CD8-positive, alpha-beta T cell (primary cell): ENCODE measurements at places on chromosomes 2 and 18.

DNA sequence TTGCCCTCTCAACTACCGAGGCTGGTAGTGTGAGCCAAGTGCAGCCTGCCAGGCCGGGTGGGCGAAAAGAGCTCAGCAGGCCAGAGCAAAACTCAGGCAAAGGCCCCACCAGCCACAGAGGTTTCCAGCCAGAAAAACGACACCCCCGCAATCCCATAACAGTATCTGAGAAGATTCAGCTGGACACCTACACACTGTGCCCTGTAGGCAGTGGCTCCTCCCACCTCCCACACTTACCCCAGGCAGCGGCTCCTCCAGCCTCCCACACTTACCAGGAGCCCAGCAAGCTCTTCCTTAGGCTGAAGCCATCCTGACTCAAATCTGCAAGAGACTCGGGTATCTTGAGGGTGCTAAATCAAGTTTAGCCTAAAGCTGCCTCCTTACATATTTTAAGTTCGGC lies 15.6 kb upstream of the TMEM18 start:
- DNase-seq: no peak

DNA sequence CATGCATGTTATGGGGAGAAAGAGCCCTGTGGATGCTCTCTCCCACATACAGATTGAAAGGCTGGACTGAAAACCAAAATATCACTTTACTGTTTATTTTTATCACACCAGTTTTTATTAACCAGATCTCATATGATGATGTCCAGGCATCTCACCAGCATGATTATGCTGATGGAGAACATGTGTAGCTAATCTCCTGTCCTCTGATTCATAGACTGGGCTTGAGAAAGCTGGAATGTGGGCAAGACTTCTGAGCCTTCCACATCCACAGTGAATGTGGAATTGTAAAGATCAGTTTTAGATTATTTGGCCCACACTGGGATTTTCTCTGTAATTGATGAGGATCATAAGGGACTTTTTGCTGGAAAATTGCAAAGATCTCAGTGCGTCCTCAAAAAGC lies 137.9 kb downstream of the ICOS start:
- no peak for DNase-seq

GRCh38 chr2:220646424-220646823 lies 925.7 kb downstream of the EPHA4 start:
- DNase-seq: no peak

DNA sequence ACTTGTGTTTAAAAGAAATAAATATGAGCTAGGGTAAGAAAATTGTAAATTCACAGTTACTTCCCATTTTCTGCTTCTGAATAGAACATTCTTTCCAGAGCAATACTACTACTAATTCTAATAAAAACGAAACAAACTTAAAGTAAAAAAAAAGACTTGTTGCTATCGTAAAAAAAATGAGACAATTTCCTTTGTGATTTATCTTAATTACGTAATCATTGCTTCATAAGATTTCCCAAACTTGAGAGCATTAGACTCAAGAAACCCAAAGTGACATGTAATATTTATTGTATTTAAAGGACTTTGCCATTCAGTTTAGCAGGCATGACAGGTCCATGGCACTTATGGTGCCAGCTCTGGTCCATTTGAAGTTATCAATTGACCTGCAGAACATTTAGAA lies 153.8 kb downstream of the AQP4 start:
- DNase-seq: no peak

GRCh38 chr2:224429441-224429810 lies 27.5 kb upstream of the FAM124B start:
- no peak for DNase-seq

DNA sequence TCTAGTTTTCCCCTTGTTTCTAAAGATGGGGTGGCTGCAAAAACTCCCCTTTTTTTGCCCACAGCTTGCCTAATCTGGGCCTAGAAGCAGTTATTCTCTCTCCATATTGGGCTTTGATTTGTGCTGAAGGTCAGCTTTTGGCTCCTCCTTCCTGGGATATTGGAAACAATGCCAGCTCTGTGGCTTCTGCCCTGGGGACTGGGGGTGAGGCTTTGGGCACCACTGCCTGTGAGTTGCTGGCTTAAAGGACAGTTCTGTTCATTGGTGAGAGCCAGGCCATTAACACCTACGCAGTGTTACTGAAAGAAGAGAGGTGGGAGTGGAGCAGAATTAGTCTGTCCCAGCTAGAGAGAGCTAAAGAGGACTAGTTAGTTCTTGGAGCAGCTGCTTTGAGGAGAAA lies 4.3 kb downstream of the UBXN2A start:
- no peak for DNase-seq

DNA sequence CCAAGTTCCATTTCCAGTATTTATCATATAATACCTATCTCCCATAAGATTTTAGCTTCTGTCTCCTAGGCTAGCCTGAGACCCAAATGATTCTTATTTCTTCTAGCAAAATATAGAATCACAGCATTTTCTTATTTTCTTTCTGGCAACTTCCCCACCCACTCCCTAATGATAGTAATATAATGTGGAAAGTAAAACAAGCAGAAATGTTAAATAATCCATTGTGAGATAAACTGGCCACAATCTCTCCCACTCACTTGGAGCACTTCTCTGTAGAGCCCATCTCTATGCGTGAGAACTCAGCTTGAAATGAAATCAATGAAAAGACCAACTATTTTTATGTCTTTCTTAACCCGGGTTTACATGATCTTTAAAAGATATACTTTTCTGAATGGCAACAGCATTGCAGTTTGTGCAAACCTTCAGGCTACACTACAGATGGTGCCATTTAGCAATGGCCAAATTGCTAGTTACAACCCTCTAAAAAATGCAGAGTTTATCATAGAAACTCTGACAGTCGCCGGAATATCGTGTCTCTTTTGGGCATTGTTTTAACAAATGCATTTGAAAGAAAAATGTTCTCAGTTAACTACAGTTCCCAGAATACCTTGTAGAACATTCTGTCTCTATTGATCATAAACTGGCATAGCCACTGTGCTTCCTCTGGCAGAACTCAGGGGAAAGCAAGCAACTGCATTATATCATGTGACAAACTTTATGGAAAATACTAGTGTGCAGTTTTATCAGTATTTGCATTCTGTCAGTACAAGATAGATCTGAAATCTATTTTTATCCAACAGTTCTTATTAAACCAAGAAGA lies 1407.4 kb upstream of the ZEB2 start:
- no peak for DNase-seq

GRCh38 chr2:131094463-131095281 lies 1.4 kb upstream of the FAM168B start:
- no peak for DNase-seq

GRCh38 chr18:8040021-8040420 lies 472.9 kb downstream of the PTPRM start:
- DNase-seq: no peak

DNA sequence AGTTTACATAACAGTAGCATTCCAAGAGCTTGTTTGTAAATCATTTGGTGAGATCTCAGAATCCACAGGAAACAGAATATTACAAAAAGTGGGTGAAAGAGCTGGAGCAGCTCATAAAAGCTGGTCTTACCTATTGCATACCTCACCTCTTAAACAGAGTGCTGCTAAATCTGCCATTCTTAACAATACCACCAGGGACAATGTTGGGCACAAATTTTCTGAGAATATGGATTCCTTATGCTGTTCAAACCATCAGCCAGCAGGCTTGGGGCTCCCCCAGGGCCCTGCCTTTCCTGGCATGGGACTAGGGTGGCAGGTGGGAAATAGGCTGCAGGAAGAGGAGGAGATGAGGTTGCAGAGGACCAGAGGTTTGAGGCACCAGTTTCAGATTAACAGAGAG lies 55.6 kb downstream of the TGFA start:
- no peak for DNase-seq

GRCh38 chr2:11656671-11657101 lies 13.3 kb downstream of the NTSR2 start:
- no peak for DNase-seq

DNA sequence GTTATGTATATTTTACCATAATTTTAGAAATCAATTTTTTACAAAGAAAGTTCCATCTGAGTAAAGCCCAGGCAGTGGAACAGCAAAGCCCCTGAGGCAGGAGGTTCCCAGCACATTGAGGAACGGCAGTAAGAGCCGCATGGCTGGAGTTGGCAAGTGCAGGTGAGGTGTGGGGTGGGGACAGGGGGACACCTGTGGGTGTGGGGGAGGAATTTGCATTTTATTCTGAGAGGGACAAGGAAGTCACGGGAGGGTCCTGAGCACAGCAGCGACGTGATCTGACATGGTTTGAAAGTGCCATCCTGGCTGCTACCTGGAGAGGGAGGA lies 16.1 kb upstream of the ADI1 start:
- DNase-seq: no peak

GRCh38 chr2:235561450-235561849 lies 67.6 kb downstream of the AGAP1 start:
- DNase-seq: no peak

- DNase-seq: no peak
These were observed at the start of gene TCF4 for GRCh38 chr18:55588111-55588869. Gene TCF4 (minus strand): TSS chr18:55588192. CDS start chr18:55587116, 1,076 bp downstream.

DNA sequence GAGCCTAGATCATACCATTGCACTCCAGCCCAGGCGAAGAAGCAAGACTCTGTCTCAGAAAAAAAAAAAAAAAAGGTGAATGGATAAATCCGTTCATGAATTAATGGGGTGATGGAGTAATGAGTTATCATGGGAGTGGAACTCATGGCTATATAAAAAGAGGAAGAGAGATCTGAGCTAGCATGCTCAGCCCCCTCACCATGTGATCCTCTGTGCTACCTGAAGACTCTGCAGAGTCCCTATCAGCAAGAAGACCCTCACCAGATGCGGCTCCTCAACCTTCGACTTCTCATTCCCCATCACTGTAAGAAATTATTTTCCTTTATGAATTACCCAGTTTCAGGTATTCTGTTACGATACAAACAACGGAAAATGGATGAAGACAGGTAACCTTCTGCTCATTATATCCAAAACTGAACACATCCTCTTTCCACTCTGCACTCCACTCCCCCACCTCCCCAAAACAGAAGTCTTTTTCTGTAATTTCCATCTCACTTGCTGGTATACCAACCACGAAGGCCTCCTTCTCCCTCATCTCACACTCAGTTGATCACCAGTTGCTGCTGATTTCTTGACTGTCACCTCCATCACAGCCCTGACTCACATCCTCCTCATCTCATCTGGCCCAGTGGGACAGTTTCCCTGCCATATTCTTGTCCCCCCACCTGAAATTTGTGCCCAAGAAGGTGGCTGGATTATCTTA lies 8.8 kb downstream of the RETREG2 start:
- no peak for DNase-seq

GRCh38 chr2:107020392-107020791 lies 134.4 kb upstream of the ST6GAL2 start:
- no peak for DNase-seq

DNA sequence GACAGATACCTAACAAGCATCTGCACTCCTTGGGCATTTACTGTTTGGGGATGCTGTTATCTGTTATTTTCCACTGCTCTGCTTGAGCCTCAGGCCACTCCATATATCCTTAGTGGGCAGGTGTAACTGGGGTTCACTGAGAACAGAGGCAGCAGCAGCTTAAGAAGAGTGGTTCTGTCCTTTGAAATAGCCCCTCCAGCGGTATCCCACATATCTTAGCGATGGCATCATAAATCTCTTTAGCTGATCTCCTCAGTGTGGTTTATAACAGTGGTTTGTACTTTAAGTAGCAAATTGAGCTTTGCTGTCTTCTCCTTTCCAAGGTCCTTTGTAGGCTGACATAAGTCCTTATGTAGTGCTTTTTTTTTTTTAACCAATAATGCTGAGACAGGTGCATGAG lies 79.7 kb upstream of the RPRM start:
- no peak for DNase-seq

GRCh38 chr2:132477962-132478361 lies 61.4 kb downstream of the GPR39 start:
- no peak for DNase-seq

GRCh38 chr2:216492597-216493333 lies 5.9 kb upstream of the RPL37A start:
- no peak for DNase-seq

DNA sequence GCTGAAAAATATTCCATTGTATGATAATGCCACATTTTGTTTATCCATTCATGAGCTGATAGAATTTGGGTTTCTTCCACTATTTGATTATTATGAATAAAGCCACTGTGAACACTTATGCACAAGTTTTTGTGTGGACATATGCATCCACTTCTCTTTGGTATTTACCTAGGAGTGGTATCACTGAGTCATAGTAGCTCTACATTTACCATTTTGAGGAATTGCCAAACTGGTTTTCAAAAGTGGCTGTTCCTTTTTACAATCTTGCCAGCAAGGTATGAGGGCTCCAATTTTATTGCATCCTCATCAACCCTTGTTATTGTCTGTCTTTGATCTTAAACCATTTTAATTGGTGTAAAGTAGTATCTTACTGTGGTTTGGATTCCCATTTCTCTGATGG lies 13.3 kb upstream of the EHBP1 start:
- no peak for DNase-seq

- DNase-seq: no peak
These were observed 500.2 kb downstream of the EIPR1 start for GRCh38 chr2:2877427-2877826.

- no peak for DNase-seq
These were observed 649.4 kb upstream of the SLC8A1 start for GRCh38 chr2:41101281-41101680.

- DNase-seq: no peak
These were observed 40.0 kb upstream of the STPG4 start for GRCh38 chr2:47195148-47195547.

DNA sequence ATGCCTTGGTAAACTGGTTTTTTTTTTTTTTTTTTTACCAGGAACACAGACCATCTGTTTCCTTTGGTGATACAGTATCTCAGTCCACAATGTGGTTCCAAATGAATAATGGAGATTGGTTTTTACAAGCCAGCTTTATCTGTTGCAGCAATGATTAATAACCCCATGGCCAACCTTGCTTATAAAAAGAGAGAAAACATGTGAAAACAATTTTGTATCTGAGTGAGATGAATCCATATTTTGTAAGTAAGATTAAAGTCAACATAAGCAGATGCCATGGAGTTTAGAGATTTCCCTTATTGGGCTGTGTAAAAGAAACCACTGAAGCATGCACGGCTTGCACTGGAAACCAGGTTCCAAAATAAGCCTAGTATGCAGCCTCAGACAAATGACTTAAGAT lies 108.6 kb upstream of the CNTNAP5 start:
- no peak for DNase-seq

DNA sequence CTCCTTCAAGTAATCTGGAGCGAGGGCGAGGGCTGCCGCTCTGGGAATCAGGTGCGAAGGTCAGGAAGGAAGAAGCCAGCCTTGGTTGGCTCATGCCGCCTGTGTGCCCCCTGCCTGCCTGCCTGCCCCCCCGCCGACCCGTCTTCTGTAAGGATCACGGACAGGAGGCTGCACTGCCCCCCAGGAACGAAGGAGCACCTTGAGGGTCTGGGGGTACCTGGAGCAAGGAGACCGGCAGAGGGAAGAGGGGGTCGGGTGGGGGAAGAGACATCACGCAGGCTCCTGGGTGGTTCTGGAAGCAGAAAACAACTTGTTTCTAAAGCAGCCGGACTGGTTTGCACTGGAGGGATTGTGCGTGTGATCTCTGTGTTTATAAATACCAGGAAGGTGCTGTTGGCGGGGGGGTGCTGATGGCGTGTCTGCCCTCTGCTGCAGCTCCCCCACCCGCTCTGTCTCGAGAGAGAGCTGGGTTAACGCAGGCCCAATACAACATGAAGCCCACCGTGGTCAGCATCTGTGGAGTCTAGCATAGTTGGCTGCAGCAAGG lies 1.7 kb downstream of the FOSL2 start:
- no peak for DNase-seq
